Activated CD8-positive, alpha-beta T cell treated with anti-CD3 and anti-CD28 coated beads for 36 hours (primary cell): ENCODE measurements at places on chromosomes 1 and 21. TPM values are rescaled to one million over a fixed set of nuclear protein-coding genes. Genes with fewer than 3 reads are reported as not detected.

GRCh38 chr1:245877976-245878375 lies 629.1 kb downstream of the SMYD3 start:
- no peaks in the 10 kb centered on the region for H3K36me3 ChIP-seq
- no peaks in the 10 kb centered on the region for H3K4me1 ChIP-seq
- DNase-seq: no peak
- H3K4me3 ChIP-seq: no peak overlapping the region
- no peak overlapping the region for H3K27ac ChIP-seq

DNA sequence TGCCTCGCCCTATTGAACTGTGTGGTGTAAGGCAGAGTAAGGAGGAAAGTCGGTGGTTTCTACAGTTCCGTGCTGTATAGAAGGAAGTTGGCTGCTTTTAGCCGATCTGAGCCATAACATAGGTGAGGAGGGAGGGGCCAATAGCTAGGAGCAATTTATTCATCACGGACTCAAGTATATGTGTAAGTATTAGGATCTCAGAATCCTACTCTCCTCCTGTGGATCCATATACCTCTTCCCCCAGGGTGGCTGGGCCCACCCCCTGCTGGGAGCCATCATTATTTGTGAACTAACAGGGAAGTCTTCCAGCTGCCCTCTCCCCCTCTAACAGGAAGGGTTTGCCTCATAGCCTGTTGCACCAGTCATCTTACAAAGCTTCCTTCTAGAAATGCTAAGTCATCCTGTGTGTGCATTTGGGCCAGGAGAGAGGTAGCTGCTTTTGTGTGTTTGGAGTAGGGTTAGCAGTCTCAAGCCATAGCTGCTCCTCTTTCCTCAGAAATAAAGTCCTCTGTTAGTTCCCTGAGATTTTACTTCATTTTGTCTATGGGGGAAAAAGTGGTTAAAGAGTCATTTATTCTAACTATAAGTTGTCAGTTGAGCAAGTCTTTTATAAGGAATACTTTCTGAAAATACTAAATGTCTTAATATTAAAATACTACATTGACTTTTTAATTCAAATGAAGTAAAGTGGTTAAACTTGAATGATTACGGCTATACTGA lies 14.9 kb upstream of the CENPS start:
- no peak overlapping the region for H3K4me3 ChIP-seq
- no peaks in the 10 kb centered on the region for H3K27me3 ChIP-seq
- H3K4me1 ChIP-seq: peaks cover 4% of the 10 kb centered on the region
- H3K36me3 ChIP-seq: peaks cover 62% of the 10 kb centered on the region
- H3K27ac ChIP-seq: peak overlapping the region; percentile 87
- no peak for DNase-seq

- H3K4me3 ChIP-seq: no peak overlapping the region
- no peaks in the 10 kb centered on the region for H3K27me3 ChIP-seq
- H3K36me3 ChIP-seq: no peaks in the 10 kb centered on the region
- no peak overlapping the region for H3K27ac ChIP-seq
Observed at GRCh38 chr1:200334661-200335256, 75.1 kb downstream of the ZNF281 start.

DNA sequence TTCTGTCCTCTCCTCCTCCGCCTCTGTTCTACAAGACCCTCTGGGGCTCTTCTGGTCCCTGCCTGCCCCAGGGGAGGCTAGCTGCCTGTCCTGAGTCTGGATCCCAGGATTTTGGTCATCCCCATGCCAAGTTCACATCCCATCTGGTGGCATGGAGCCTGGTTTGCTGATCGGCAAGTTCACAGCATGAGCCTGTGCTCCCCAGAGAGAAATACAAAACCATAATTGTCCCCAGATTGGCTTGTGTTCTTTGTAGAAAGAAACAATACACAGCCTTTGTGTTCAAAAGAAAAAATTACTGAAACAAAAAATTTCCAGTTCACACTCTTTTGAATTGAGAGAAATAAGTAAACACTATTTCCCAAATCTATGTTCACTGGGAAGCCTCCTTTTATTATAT lies 149.4 kb upstream of the ZC3H12A start:
- DNase-seq: no peak
- H3K36me3 ChIP-seq: no peaks in the 10 kb centered on the region
- H3K27ac ChIP-seq: no peak overlapping the region
- peaks cover 11% of the 10 kb centered on the region for H3K27me3 ChIP-seq

PROK1 gene
- not detected for total RNA-seq

DNA sequence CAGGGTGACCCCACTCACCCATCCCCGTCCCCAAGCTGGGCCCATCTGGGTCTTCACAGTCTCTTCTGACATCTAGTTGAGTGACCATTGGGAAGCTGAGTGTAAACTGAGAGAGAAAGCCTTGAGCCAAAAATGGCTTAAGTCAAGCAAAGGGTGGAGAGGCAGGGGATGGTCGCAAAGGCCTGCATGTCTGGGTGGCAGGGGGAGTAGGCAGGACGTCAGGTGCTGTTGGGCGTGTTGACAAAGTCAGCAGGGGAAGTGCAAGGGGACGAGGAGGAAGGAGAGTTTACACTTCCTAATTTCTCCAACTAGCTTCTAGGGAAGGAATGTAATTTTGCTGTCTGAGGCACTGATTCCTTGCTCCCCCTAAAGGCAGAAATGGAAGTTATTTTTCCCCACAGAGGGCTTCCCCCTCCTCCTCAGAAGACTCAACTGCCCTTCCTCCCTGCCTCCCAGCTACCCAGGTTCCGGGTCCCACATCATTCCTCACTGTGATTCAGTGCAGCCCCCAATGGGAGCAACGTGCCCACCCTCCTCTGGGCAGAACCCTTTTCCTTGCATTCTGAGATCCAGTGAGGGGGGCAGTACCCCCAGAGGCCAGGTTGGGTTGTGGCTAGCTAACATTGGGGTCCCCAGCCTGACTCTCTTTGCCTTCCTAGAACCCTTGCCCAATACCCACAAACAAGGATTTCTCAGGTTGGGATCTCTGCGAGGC lies 1.2 kb upstream of the ADORA1 start:
- no peak overlapping the region for H3K27ac ChIP-seq
- peaks cover 42% of the 10 kb centered on the region for H3K27me3 ChIP-seq
- no peak overlapping the region for H3K4me3 ChIP-seq
- DNase-seq: no peak
- no peaks in the 10 kb centered on the region for H3K36me3 ChIP-seq
- H3K4me1 ChIP-seq: peaks cover 4% of the 10 kb centered on the region

NTRK1 gene
- total RNA-seq: 25.9 TPM

GRCh38 chr1:54171016-54171415 lies 18.2 kb upstream of the CDCP2 start:
- DNase-seq: no peak
- H3K27ac ChIP-seq: no peak overlapping the region
- peaks cover 5% of the 10 kb centered on the region for H3K4me1 ChIP-seq
- no peaks in the 10 kb centered on the region for H3K27me3 ChIP-seq

CFHR4 gene
- not detected for total RNA-seq

GRCh38 chr1:244029124-244029523 lies 22.0 kb upstream of the ZBTB18 start:
- H3K36me3 ChIP-seq: no peaks in the 10 kb centered on the region
- H3K27ac ChIP-seq: no peak overlapping the region
- no peak for DNase-seq
- H3K27me3 ChIP-seq: peaks cover 6% of the 10 kb centered on the region

GLIS1 gene
- total RNA-seq: not detected

MEX3A gene
- total RNA-seq: 0.83 TPM

FCN3 gene
- total RNA-seq: not detected

NBPF9 gene
- total RNA-seq: 14.7 TPM

DNA sequence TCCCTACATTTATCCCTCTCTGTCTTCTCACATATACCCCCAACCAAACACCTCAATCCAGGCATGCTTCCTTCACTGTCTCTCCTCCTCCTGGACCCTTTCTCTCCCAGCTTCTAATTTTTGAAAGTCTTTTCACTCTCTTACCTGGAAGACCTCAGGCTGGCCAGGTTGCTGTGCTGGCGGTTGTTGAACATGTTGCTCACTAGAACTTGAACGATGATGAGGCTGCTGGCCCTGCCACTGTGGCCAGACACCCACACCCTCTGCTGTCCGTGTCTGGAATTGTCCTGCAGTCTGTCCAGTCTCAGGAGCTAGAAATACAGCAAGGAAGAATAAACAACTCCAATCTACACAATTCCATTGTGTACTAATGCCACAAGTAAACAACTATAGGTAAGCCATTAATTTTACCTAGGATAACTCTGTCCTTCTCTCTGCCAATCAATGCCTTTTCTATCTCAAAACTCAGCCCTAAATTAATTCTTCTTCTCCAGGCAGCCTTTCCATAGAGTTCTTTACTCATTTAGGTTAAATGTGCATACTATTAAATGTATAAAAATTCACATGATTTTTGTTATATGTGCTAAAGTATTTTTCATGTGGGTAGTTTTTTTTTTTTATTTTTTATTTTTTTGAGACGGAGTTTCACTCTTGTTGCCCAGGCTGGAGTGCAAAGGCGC lies 5.1 kb upstream of the CTSK start:
- H3K27ac ChIP-seq: no peak overlapping the region
- H3K27me3 ChIP-seq: no peaks in the 10 kb centered on the region
- H3K4me1 ChIP-seq: peaks cover under 1% of the 10 kb centered on the region
- peaks cover 18% of the 10 kb centered on the region for H3K36me3 ChIP-seq
- H3K4me3 ChIP-seq: no peak overlapping the region
- DNase-seq: peak; percentile 26
